Hematopoietic multipotent progenitor cell treated with erythropoietin and hydrocortisone succinate and interleukin-3 and kit ligand, for 8 days (in vitro differentiated cells): ENCODE measurements at places on chromosomes 16 and 17.

- peak; percentile 52 for DNase-seq
Measured at GRCh38 chr17:66301864-66302741, at the start of gene PRKCA. Gene PRKCA (plus strand): TSS chr17:66302613.

GRCh38 chr16:11334831-11335404 is 10.3 kb upstream of the RMI2 start:
- DNase-seq = no peak

- no peak for DNase-seq
Measured at GRCh38 chr16:78844682-78845081, 745.2 kb downstream of the WWOX start.

DNA sequence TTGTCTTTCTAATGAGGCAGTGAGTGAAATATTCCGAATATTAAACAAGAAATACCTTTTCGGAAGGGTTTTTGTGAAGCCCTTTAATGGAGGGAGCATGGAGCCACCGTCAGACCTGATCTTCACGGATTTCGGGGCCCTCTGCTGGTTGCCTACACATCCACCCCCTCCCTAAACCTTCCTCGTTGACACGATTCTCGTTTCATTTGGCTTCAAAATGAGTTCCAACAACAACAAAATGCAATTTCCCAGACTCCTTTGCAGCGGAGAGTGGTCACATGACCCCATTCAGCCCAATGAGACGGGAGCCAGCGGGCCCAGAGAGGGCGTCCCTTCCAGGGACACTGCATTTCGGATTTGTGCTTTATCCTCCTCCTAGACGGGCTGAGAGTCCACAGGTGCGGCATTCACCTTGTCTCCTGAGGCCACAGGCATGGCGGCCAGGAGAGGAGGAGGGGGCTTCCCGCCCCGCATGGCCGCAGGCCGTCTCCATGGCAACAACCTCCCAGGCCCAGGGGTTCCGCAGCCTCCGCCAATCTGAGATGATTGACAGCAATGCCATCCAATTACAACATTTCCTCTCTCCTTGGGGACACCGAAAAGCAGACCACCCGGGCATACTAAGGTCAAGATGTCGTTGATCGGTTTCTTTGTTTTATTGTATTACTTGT is 259.8 kb downstream of the C16orf95 start:
- DNase-seq = no peak

GRCh38 chr16:23357761-23358290 is 55.7 kb downstream of the SCNN1B start:
- DNase-seq = no peak

DNA sequence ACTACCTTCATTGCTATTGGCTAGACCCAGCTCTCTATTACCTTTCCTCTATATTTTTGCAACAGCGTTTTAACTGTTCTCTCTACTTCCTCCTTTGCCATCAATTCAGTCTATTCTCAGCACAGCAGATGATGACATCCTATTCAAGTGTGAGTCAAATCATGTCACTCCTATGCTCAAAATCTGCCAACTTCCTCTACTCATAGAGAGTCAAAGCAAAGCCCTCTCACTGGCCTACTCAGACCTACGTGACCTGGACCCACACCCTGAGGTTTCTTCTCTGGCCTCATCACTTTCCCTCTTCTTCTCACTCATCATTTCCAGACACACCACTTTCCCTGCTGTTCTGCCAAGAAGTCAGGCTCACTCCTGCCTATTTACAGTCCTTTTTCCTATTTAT is 289.0 kb upstream of the AXIN2 start:
- no peak for DNase-seq

- no peak for DNase-seq
Measured at GRCh38 chr16:52649870-52650269, 102.9 kb upstream of the TOX3 start.

DNA sequence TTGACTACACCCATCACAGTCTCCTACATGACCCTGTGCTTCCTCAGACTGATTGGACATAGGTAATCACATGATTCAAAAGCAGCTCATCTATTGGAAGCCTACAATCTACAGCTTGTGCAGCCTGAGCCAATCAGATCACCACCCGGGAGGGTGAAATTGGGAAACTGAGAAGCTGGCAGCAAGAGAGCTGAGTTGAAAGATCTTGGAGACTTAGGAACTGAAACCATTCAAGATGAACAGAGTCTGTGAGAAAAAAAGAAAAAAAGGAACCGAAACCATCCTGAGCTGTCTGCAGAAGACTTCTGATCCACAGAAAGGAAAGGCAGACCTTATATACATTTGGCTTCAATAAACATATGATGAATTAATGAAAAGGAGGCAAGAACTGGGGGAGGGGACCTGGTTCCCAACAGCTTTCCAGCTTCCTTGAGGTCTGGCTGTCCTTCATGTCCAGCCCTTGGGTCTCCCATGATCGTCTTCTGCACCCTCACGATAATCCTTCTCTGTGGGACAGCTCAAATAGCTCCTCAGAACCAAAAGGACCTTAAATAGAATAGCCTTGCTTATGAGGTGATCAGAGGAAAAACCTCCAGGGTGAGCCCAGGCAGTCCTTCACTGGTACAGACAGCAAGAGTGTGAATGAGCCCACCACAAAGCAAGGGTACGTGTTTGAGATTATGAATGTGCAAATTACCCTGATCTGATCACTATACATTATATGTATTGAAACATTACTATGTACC is 32.6 kb downstream of the PLXDC1 start:
- DNase-seq = no peak

- DNase-seq = peak; percentile 25
Measured at GRCh38 chr16:27347930-27348685, 34.3 kb downstream of the IL4R start.

DNA sequence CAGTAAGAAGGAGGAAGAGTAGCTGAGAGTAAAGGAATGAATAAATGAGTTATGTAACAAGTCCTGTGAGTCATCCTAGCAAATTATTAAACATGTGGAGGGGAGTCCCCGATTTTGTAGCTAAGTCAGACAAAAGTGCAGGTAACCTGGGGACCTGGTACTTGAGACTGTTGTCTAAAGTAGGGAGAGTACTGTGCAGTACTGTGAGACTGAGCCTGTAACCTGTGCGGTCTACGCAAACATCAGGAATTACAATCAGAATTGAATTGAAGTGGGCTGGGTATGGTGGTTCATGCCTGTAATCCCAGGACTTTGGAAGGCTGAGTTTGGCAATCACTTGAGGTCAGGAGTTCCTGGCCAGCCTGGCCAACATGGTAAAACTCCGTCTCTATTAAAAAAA is 35.7 kb downstream of the IKZF3 start:
- no peak for DNase-seq

GRCh38 chr16:19286827-19287226 is 1.3 kb downstream of the CLEC19A start:
- DNase-seq = no peak

- DNase-seq = no peak
Measured at GRCh38 chr16:83336603-83337002, 471.2 kb upstream of the HSBP1 start.

DNA sequence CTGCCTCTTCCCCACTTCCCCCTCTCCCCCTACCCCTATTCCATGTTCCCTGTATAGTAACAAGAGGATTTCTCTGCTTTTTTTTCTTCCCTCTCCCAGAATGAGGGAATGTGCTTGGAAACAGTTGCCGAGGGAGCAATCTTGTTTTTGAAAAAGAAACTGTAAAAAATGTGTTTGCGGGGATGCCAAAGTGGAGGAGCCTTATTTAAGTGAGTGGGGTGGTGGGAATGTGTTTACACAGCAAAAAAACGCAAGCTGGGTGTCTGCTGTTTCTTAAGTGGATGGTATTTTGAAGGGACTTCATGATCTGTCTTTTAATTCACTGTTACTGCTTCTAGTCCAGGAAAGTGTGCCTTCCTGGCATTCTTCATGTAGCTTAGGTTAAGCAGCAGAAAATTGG is 254.4 kb downstream of the SHISA9 start:
- no peak for DNase-seq

DNA sequence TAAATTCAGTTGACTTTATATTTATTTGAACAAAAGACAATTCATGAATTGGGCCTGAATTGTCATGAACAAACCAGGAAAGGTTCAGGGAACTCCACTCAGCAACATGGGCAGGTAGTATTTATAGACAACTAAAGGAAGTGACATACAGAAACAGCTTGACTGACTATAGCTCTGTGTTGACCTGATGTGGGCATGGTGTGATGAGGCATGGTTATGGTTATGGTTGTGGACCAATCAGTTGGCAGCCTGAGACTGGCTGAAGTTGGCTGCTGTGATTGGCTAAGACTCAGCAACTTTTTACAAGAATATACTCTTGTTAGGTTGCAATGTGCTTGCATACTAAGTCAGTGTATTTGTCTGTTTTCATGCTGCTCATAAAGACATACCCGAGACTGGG is 108.4 kb downstream of the HS3ST3B1 start:
- no peak for DNase-seq

GRCh38 chr16:89700649-89701424 is 668 bp downstream of the SPATA2L start:
- peak; percentile 51 for DNase-seq

GRCh38 chr16:55856950-55857349 is 18.2 kb downstream of the CES5A start:
- no peak for DNase-seq

DNA sequence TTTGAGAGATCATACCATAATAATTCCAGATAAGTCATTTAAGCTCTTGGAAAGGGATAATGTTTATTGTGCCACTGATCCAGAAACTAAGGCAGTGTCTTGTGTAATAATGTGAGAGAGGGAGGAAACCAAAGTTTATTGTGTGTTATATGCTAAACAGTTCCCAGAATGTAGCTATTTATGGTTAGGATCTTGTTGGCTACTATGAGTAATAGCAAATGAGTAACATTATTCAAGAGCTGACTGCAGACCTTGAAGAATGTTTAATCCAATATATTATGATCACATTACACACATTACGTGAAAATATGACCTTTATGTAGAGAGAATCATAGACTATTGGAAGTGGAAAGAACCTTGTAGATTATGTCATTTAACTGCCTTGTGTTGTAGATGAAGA is 139.5 kb downstream of the BCAS3 start:
- no peak for DNase-seq

- no peak for DNase-seq
Measured at GRCh38 chr17:79668344-79669250, 57.7 kb upstream of the RBFOX3 start.

DNA sequence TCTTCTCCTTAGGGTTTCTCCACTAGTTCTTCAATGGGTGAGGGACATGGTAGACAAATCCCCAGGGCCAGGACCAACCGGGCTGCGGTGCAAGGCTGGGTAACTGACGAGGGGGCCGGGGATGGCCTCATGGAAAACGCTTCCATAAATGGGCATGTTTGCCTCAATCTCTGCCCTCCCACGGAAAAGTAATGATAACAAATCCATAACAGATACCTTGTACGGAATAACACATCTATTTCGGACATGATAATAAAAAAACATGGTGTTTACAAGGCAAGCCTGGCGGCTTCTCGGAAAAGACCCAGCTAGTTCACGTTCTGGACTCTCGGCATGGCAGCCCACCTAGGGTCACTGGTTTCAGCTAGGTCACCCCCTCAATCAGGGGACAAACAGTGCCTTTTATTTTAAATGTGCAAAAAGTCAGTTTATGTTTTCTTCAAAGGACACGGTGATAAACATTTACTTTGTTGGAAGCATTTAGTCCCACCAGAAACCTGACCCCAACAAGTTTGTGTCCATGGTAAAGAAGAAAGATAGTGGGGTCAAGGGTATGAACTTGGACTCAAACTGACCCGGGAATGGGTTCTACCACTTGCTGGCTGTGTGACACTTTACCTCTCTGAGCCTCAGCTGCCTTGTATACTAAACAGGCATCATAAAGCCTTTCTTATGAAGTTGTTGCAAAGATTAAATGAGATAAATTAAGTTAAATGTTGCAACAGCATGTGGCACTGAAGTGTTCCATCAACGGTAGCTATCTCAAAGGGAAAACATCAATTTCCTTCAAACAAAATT is 1.7 kb downstream of the MYH11 start:
- DNase-seq = no peak

GRCh38 chr17:50609380-50610074 is 25.2 kb upstream of the ABCC3 start:
- no peak for DNase-seq

- no peak for DNase-seq
Measured at GRCh38 chr17:40872416-40872815, 5.4 kb upstream of the KRT12 start.

DNA sequence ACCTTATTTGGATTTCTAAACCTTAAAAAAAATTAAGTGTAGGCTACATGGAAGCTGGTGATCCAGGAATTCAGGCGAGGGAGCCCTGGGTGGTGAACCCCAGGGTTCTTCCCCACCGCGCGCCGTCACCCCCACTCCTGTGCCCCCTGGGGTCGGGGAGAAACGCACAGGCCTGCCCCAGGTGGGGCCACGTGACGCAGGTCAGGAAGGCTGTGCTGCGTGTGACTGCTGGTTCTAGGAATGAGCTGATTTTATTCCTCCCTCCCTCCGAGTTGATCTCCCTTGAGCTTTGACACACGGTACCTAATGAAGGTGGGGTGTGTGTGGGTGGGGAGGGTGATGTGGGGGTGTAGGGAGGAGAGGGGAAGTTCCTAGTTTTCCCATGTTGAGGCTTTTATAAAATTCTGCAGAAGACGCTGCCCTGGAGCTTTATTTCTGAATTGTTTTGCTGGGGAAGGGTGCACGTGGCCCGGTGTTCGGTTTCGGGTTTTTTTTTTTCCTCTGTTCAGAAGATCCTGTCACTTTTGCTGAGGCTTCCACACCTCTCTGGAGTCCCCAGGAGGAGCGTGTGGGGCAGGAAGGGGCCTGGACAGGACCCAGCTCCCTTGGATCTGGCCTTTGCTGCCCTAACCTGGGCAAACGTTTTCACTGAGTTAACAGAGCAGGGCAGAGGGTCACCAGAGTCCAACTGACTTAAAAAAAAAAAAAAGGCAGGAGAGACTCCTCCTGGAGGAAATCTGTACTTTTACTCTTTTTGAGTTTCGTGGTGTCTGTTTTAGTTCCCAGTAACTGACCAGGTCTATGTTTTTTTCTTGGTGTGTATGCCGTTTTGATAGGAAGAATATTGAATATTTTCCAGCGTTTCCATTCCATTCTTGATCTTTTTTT is 55.8 kb upstream of the GSE1 start:
- peak; percentile 66 for DNase-seq

DNA sequence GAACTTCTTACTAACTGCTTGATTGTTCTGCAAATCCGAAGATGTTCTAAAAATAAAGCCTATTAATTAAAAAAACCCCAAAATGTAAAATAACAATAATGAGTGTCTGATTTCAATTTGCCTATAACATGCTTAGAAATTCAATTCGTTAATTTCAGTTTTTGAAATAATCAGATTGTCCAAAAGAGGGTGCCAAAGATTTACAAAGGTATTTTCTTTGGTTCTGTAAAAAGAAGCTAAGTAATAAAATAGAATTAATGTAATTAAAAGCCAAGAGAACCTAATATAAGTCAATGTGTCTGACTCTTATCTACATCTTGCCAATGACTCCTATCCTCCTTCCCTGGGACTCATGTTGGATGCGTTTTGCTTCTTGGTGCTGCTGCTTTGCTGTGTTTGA is 75.0 kb upstream of the CPHXL start:
- DNase-seq = no peak

DNA sequence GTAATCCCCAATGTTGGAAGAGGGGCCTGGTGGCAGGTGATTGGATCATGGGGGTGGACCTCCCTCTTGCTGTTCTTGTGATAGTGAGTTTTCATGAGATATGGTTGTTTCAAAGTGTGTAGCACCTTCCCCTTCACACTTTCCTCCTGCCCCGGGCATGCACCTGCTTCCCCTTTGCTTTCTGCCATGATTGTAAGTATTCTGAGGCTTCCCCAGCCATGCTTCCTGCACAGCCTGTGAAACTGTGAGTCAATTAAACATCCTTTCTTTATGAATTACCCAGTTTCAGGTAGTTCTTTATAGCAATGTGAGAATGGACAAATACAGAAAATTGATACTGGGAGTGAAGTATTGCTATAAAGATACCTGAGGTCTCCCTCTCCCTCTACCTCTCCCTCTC is 29.4 kb downstream of the RNF112 start:
- DNase-seq = no peak

GRCh38 chr16:66473654-66474519 is 46.8 kb downstream of the BEAN1 start:
- DNase-seq = no peak
